ENCODE measurements at places on chromosomes 5 and 9. TPM values are rescaled to one million over a fixed set of nuclear protein-coding genes. Genes with fewer than 3 reads are reported as not detected.
A peak's percentile ranks its signal among the peaks of the same experiment; 100 is the strongest.

DNA sequence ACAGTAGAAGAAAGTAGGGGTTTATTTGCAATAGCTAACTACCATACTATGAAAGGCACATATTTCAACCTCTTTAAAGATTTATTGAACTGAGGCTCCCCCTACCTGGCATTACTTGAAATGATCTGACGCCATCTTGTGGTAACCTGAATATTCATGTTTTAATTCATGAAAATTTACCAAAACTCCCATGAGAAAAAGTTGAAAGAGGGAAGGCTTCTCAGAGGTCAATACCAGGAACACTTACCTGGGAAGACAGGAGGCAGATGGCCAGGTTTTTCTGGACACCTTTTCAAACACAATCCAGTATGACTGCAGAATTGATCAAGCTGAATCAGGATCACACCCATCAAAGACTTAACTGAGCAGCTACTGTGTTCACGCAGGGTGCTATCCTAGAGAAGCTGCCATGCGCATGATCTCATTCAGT, 9.4 kb downstream of the PRELID2 start:
- no peaks in the 10 kb centered on the region for H3K27me3 ChIP-seq
- H3K36me3 ChIP-seq, result no peaks in the 10 kb centered on the region
- DNase-seq, result no peak
- H3K27ac ChIP-seq, result no peak overlapping the region

IFNA21 gene
- total RNA-seq, result not detected

DNA sequence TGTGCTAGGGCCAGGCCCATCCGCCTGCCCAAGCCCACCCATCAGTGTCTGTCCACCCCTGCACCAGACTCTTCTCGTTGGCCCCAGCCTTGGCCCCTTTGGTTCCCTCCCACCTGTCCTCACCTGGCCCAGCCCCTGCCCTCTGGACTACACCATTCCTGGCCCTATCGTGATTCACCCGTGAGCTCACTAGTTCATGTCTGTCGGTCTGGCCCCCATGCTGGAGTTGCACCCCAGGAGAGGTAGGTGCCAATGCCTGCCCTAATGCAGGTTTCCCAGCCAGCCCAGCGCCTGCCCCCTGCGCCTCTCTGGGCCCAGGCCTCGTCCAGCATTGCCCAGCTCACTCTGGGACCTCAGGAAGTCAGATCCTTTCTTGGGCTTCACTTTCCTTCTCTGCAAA, 115.4 kb upstream of the LMX1B start:
- H3K27ac ChIP-seq, result no peak overlapping the region
- peaks cover 4% of the 10 kb centered on the region for H3K27me3 ChIP-seq
- H3K4me1 ChIP-seq, result peaks cover 10% of the 10 kb centered on the region
- DNase-seq, result no peak
- H3K4me3 ChIP-seq, result peak overlapping the region; percentile 38
- no peaks in the 10 kb centered on the region for H3K36me3 ChIP-seq

DNA sequence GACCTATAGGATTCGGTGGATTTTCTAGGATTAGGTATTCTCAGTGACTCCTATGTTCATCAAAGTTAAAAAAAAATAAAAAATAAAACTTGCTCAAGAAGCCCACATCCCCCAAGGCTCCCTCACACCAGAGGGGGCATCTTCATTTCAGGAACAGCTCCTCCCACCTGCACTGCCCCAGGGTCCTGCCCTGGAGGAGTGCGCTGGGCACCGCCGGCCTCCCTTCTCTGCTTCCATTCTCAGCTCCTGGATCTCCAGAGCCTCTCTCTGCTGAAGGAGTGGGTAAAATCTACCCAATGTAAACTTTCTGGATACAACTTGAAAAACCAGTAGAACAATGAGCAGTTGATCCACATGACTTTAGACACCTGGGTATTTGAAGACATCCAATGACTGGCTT, 359.8 kb upstream of the IRX4 start:
- peak overlapping the region; percentile 46 for H3K4me3 ChIP-seq
- peaks cover 15% of the 10 kb centered on the region for H3K36me3 ChIP-seq
- DNase-seq, result no peak
- H3K4me1 ChIP-seq, result peaks cover 11% of the 10 kb centered on the region

DNA sequence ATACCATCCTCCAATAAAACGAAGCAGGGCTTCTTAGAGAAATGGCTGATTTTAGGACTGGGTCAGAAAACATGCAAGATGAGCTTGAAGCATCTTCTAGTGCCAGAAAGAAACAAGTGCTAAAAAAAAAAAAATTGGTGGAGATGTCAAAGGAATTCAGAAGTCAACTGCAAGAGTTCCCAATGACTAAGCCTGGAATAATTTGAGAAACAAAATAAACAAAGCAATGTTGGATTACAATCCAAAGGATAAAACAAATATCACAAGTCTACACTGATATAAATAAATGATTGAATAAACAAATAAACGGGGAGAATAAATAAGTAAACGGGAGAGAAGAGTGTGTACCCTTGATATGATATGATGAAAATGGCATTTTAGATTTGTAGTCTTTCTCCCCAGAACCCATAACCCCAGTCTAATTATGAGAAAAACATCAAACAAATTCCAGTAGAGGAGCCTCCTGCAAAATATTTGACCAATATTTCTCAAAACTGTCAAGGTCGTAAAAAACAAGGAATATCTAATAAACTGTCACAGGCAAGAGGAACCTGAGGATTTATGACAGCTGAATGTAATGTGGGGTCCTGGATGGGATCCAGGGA, 63.5 kb upstream of the CCL21 start:
- H3K4me1 ChIP-seq, result no peaks in the 10 kb centered on the region
- H3K27ac ChIP-seq, result no peak overlapping the region

- no peaks in the 10 kb centered on the region for H3K36me3 ChIP-seq
- peaks cover 39% of the 10 kb centered on the region for H3K4me1 ChIP-seq
- DNase-seq, result peak; percentile 55
- H3K27me3 ChIP-seq, result peaks cover 5% of the 10 kb centered on the region
- no peak overlapping the region for H3K4me3 ChIP-seq
Measured at GRCh38 chr5:172845154-172845553, 11.1 kb downstream of the ERGIC1 start.

GRCh38 chr5:108167174-108167573, 214.7 kb downstream of the FBXL17 start:
- H3K4me3 ChIP-seq, result no peak overlapping the region
- no peak overlapping the region for H3K27ac ChIP-seq
- H3K4me1 ChIP-seq, result no peaks in the 10 kb centered on the region
- H3K27me3 ChIP-seq, result no peaks in the 10 kb centered on the region

GAS1 gene
- 6.1 TPM for total RNA-seq

GRCh38 chr5:100803397-100803796, 99.7 kb downstream of the ST8SIA4 start:
- H3K4me3 ChIP-seq, result peak overlapping the region; percentile 65
- H3K4me1 ChIP-seq, result peaks cover 29% of the 10 kb centered on the region
- peaks cover 8% of the 10 kb centered on the region for H3K36me3 ChIP-seq
- H3K27me3 ChIP-seq, result peaks cover 10% of the 10 kb centered on the region
- peak overlapping the region; percentile 93 for H3K27ac ChIP-seq

OR1J2 gene
- not detected for total RNA-seq

GRCh38 chr5:20369518-20369885, 381.5 kb upstream of the CDH18 start:
- no peaks in the 10 kb centered on the region for H3K36me3 ChIP-seq
- no peaks in the 10 kb centered on the region for H3K27me3 ChIP-seq
- H3K27ac ChIP-seq, result no peak overlapping the region

C5orf46 gene
- total RNA-seq, result not detected

QRFP gene
- not detected for total RNA-seq

GRCh38 chr5:57249265-57249874, 75.5 kb downstream of the GPBP1 start:
- peaks cover 4% of the 10 kb centered on the region for H3K27me3 ChIP-seq
- no peak overlapping the region for H3K4me3 ChIP-seq
- no peak overlapping the region for H3K27ac ChIP-seq
- DNase-seq, result no peak
- H3K4me1 ChIP-seq, result no peaks in the 10 kb centered on the region

DNA sequence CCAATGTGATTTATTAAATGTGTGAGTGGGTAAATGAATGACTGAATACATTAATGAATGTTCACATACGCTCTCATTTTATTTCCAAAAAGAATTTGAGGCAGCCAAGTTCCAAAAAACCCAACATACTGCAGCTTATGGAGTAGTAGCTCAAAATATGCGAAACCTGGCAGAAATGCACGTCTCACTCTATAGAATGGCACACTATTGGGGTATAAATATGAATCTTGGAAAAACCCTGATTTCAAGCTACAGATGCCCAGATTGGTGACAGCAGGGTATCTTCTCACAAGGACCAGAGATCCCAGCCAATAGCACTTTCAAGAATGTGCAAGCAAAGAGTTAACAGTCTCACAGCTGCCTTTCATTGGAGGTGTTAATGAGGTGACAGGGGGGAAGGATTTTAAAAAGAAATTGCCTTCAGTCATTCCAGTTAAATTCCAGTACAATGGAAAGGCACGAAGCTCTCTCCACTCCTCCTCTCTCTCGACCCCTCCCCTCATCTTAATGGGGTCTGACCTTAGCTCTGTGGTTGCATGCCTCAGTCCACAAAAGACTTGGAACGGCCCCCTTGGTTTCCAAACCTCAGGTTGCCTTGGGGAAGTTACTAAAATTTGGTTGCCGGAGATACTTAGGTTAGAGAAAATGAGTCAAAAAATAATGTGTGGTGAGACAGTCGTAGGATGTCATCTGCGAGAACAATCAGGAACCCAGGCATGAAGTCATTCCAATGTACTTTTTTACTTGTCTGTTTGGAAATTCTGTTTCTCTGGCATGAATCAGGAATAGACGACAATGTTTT, 307.4 kb downstream of the NFIB start:
- H3K4me1 ChIP-seq, result peaks cover 3% of the 10 kb centered on the region
- DNase-seq, result no peak
- H3K27ac ChIP-seq, result no peak overlapping the region
- H3K27me3 ChIP-seq, result peaks cover 2% of the 10 kb centered on the region
- no peaks in the 10 kb centered on the region for H3K36me3 ChIP-seq

- DNase-seq, result no peak
- H3K4me1 ChIP-seq, result no peaks in the 10 kb centered on the region
- H3K27me3 ChIP-seq, result no peaks in the 10 kb centered on the region
- H3K4me3 ChIP-seq, result no peak overlapping the region
- H3K36me3 ChIP-seq, result no peaks in the 10 kb centered on the region
- no peak overlapping the region for H3K27ac ChIP-seq
Measured at GRCh38 chr5:40480392-40480791, 199.3 kb upstream of the PTGER4 start.

GRCh38 chr5:167453246-167454030, 838.0 kb upstream of the WWC1 start:
- no peak for DNase-seq
- peaks cover 6% of the 10 kb centered on the region for H3K27me3 ChIP-seq
- no peaks in the 10 kb centered on the region for H3K4me1 ChIP-seq
- no peaks in the 10 kb centered on the region for H3K36me3 ChIP-seq
- no peak overlapping the region for H3K4me3 ChIP-seq
- H3K27ac ChIP-seq, result no peak overlapping the region

DNA sequence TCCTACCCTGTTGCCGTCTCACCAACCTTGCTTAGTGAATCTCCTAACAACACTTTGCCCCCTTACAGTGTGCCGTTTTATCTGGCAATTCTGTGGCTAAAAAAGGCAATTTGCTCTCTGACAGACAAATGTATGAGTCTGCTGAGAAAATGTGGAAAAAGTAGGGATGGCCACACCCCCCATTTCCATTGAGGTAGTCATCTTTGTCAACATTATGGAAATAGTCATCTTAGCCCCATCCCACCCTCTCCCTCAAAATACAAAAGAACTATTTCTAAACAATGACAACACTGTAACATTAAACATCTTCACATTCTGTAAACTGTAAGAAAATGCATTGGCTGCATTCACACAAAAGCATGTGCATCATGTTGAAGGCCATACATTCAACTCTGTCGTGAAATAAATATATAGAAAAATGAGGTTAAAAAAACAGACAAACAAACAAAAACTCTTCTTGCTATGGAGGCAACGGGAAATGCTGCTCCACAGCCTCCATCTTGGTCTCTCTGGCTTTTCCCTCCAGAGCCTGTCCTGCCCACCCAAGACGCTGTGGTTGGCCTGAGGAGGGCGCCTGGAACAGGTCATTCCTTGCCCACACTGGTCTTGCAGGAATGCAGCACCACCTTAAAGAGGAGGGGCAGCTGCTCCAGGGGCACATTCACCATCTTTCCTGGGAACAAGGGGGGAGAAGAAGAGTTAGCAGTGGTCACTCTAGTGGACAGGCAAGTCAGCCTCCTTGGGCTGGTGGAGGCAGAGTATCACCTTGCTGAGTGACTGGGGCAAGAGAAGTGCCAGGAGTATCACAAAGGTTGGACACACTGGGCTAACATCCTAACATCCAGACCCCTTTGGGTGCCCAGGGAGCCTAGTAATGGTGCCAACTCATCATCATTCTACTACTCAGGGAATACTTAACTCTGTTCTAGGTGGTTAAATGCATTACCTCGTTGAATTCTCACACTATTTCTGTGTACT, 15.2 kb upstream of the NR5A1 start:
- peaks cover 4% of the 10 kb centered on the region for H3K27me3 ChIP-seq
- DNase-seq, result no peak
- peaks cover 2% of the 10 kb centered on the region for H3K4me1 ChIP-seq
- no peak overlapping the region for H3K4me3 ChIP-seq
- H3K27ac ChIP-seq, result no peak overlapping the region

Measured in glutamatergic neuron (in vitro differentiated cells).